Tibial artery (tissue), 4 donors: ENCODE measurements at places on chromosomes 5 and 9.

GRCh38 chr9:5622016-5622415 lies 6.9 kb upstream of the RIC1 start:
- DNase-seq, result no peak

GRCh38 chr9:109880276-109881169 lies 100.5 kb downstream of the PALM2AKAP2 start:
- DNase-seq, result no peak

DNA sequence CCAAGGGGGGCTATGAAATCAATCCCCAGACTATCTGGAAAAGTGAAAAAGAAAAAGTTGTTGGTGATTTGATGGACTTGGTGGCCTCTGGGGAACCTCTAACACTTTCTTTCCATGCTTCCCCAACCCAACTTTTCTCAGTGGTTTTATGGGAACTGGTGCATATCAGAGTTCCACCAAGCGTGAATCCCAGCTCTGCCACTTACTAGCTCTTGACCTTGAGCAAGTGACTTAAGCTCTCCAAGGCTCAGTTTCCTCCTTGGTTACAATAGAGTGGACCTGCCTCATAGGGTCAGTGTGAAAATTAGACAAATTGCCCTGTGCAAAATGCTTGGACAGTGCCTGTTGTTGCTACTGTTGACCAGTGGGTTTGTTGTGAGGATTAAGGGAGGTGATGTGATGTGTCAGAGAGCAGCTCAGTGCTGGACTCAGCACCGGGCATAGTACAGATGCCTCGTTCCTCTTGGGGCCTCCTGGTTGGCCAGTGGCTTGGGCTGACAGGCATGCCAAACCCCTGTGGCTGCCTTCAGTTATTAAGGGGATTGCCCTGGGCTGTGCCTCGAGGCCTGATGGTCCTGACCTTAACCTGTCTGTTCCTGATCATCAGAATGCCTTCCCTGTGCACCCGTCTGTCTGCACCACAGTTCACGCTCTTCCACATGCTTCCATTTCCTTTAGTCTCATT lies 49.3 kb downstream of the COL15A1 start:
- no peak for DNase-seq

- DNase-seq, result no peak
Observed at GRCh38 chr9:79684711-79685575, 113.2 kb downstream of the TLE4 start.

- no peak for DNase-seq
Observed at GRCh38 chr9:128689820-128690683, 1.0 kb downstream of the SET start.

DNA sequence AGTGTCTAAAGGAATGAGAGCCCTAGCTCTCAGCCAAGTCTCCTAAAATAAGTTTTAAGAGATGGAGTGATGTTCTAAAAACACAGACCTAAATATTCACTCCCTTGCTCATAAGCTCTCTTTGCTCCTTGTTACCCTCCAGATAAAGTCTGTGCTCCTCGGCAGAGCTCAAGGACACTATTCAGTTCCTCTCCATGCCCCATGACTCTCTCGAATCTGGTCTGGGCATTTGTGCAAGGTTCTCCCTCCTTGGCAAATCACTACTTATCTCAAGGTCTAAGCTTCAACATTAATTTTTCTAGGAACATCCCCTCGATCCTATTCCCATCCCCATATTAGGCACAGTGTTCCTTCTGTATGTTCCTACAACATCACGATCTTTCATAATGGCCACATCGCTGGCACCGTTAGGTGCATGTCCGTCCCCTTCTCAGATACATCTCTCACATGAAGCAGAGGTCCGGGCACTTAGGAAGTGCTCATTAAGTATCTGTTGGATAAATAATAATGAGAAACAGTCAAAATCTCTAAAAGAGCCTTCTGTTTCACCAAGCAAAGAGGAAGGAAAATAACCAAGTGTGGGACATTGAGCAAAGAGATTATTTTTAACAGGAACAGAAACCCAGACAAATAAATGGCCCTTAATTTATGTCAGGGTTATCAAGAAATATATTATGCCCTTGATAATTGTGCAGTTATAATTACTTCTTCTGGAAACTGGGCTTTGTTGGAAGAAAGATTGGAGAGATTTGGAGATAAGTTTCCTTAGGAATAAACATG lies 85.9 kb upstream of the HTR4 start:
- no peak for DNase-seq

DNA sequence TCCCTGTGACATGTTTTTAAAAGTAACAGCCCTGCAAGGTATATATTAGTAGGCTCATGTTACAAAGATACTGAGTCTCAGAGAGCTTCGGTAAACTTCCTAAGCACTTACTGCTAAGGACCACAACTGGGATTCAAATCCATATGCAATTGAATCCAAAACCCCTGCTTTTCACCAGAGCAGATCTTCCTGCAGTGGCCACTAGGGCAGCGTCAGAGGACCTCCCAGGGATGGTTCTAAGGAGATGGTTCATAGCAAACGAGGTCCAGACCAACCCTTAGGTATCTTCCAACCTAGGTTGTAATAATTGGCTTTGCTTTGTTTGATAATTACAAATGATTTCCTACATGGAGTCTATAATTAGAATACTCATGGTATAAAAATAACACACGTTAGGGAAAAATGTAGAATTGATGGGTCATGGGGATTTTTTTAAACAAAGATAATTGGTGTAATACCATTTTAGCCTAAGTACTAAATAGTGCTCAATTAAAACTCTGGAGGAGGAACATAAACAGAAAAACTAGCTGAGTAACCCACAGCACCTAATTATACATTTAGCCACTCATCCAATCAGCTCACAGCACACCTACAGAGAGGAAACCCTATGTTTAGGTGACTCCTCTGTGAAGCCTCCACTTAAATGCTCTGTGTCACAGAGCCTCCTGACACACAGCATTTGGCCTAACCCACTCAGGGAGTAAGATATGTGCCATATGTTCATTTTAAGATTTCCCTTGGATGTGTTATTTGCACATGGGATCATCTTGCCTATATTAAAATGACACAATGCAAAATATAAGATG lies 10.0 kb upstream of the CAST start:
- no peak for DNase-seq

DNA sequence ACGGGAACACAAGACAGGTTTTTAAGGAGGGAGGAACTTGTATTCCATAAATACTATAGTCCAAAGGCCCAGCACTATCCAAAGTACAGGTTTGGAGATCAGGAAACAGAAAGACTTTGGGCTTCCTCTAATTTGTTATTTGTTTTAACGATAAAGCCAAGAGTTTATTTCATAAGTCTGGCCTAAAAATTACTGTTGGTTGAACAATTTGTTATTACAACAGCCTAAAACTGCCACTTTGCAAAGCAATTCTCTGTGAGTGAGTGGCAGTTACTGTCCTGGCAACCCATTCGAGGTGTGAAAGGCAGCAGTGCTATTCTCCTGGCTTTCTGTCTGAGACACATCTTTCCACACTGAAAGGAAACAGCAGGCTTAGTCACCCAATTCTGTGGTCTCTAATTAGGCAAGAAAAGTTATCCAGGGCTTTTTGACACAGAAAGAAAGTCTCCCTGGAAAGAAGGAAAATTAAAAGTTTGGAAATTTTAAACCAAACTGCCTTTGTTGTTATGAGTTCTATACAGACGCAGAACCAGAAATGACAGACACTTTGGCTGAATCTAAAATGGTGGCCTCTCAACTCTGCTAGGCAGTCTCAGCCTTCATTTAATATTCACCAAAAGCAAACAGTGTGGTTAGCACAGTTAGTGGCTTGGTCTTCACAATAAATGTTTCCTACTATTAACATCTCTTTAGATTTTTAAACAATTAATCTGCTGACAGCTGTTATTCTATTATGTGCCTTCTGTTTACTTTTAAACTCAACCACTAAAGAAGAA lies 33.9 kb downstream of the PSMB7 start:
- DNase-seq, result no peak
